ENCODE measurements at places on chromosomes 13 and 19.

DNA sequence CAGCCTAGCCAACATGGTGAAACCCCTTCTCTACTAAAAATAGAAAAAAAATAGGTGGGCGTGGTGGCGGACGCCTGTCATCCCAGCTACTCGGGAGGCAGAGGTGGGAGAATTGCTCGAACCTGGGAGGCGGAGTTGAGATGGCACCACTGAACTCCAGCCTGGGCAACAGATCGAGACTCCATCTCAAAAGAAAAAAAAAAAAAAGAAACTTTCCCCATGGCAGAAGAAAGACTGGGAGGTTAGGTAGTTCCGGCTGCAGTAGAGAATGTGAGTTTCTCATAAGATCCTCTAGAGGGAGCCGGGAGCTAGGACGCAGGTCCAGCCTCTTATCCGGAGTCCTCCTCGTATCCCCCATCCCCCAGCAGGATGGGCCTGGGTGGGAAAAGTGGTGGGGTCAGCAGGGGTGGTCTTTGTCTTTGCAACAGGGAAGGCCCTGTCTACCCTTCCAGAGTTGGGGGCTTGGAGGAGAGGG, 13.2 kb upstream of the CREB3L3 start:
- no peak for DNase-seq

DNA sequence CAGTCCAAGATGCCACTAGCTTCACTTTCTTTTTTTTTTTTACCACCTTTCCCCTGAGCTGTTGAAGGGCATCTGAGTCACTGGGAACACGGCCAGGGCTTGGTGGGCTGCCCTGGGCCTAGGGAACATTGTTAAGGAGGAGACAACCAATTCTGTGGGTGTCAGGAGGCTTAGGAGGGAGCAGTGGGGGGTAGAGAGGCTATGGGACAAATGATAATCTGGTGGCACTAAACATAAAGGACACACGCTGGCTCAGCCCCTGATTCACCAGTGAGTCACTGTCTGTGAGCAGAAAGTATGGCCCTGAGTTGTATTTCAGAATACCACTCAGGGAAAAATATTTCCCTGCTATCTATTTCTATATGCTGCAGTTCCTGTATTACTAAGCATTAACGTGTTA, 207.8 kb downstream of the DCLK1 start:
- DNase-seq: no peak

- no peak for DNase-seq
Observed at GRCh38 chr13:24640752-24641151, 39.5 kb upstream of the ATP12A start.

DNA sequence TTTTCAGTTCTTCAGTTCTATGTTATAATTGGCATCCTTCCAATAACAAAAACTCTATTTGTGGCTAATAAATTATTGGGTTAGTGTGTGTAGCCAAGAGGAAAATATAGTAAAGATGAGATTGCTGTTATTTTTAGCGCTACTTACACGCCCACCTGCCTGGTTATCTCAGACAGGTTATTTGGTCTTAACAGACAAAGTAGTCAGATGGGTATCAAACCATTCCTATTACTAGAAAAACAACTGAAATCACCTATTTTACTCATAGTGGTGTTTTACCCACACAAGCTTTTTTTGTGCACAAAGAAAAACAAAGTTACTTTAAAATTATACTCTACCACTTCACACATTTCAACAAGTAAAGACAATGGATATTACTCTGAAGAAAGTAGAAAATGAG, 151.2 kb downstream of the TBC1D4 start:
- DNase-seq: no peak

GRCh38 chr19:1045247-1045603, 5.3 kb downstream of the ABCA7 start:
- no peak for DNase-seq

- DNase-seq: no peak
Observed at GRCh38 chr19:3186160-3186688, 494 bp downstream of the NCLN start.

DNA sequence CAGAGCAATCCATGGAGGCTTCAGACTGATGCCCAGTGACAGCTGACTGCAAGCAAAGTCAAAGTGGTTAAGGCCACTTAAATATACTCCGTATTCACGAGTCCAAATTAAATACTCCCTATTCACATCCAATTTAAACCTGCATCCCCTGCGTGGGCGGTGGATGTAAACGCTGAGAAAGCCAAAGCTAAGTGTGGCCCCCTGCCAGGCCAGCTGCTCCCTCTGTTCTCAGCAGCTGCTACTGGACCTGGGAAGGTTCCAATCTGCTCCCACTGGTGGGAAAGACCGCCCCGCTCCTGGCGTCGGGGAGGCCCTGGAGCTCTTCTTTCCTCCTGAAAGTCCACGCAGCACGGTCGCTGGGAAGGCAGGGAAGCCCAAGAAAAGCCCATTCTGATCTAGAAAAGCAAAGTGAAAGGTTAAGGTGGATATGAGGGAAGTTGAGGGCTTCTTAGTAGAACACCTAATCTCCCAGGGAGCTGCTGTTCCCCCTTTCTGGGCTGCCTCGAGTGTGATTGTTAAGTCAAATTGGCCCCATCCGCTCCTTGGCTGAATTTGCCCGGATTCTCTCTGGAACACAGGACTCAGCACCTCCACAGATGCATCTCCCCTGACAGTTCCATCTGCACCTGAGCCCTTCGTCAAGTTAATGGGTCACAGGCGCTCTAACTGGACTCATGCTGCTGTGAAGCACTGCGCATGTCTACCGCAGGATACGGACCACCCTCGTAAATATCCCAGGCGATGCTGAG, 205.5 kb downstream of the USP12 start:
- DNase-seq: peak; percentile 76

Data from pancreas (tissue), 10 donors.